Fibroblast of the aortic adventitia (primary cell): ENCODE measurements at places on chromosomes 4 and X. TPM values are rescaled to one million over a fixed set of nuclear protein-coding genes. Genes with fewer than 3 reads are reported as not detected.

Gene SPATA4
- 0.36 TPM in 1 of 2 replicates, not detected in the other for total RNA-seq

Gene GSPT2
- total RNA-seq: 9.8 and 11.5 TPM in 2 replicates

Gene RS1
- not detected in 2 replicates for total RNA-seq

Gene ZNF81
- total RNA-seq: 6.1 and 6.2 TPM in 2 replicates

Gene FAM47A
- total RNA-seq: not detected in 2 replicates

Gene TBX22
- not detected in 2 replicates for total RNA-seq

Gene RHOXF1
- not detected in 2 replicates for total RNA-seq

Gene DCLK2
- total RNA-seq: 4.5 and 7.1 TPM in 2 replicates

Gene SPANXB1
- not detected in 2 replicates for total RNA-seq

Gene LINC00632
- 10.9 and 17.1 TPM in 2 replicates for total RNA-seq

Gene CENPVL2
- total RNA-seq: 0.41 TPM in 1 of 2 replicates, not detected in the other

Gene TCEAL2
- total RNA-seq: not detected in 2 replicates

Gene PRR32
- not detected in 2 replicates for total RNA-seq

Gene PRDM8
- 7.8 and 15.6 TPM in 2 replicates for total RNA-seq

Gene GPR119
- total RNA-seq: not detected in 2 replicates

Gene ATP2B3
- total RNA-seq: not detected in 2 replicates

Gene SPANXN3
- total RNA-seq: not detected in 2 replicates

Gene XAGE1A
- total RNA-seq: not detected in 2 replicates

Gene IRAK1
- total RNA-seq: 37.1 and 80.5 TPM in 2 replicates

Gene CA5B
- 9.1 and 39.6 TPM in 2 replicates for total RNA-seq

Gene GABRQ
- total RNA-seq: not detected in 2 replicates

Gene LEF1
- 0.63 TPM in 1 of 2 replicates, not detected in the other for total RNA-seq

Gene RBM10
- total RNA-seq: 22.7 and 37.9 TPM in 2 replicates

Gene TLR2
- total RNA-seq: not detected in 2 replicates

Gene UPF3B
- 2.1 and 7.5 TPM in 2 replicates for total RNA-seq

Gene GAGE1
- total RNA-seq: not detected in 2 replicates

Gene HS3ST1
- 2.5 and 6.8 TPM in 2 replicates for total RNA-seq

Gene HELT
- total RNA-seq: not detected in 2 replicates

Gene SPANXC
- total RNA-seq: not detected in 2 replicates

Gene MCTS1
- 20.6 and 52.1 TPM in 2 replicates for total RNA-seq

Gene ARHGEF38
- total RNA-seq: not detected in 2 replicates

Gene COL4A6
- 1.3 and 2.2 TPM in 2 replicates for total RNA-seq

Gene SORCS2
- 0.27 and 5.4 TPM in 2 replicates for total RNA-seq

Gene WWC2
- total RNA-seq: 21.5 and 47.0 TPM in 2 replicates
